ENCODE measurements at places on chromosomes 11 and 22.
A peak's percentile ranks its signal among the peaks of the same experiment; 100 is the strongest.

DNA sequence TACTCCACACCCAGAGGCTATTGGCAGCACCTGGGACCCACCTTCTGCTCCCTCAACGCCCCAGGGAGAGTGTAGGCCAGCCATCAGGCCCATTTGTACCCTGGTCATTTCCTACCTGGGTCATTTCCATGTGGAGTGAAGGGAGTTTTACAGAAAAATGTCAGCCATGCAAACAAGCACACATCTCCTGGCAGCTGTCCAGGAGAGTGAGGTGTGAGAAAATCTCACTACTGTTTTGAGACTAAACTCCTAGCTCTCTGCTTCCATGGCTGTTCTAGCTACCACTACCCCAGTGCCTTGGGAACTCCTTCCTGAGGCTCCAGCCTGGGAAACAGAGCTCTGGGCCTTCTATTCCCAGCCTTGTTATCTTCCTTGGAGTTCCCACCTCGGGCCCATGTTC is 2.8 kb upstream of the TMPRSS13 start:
- no peak for DNase-seq

DNA sequence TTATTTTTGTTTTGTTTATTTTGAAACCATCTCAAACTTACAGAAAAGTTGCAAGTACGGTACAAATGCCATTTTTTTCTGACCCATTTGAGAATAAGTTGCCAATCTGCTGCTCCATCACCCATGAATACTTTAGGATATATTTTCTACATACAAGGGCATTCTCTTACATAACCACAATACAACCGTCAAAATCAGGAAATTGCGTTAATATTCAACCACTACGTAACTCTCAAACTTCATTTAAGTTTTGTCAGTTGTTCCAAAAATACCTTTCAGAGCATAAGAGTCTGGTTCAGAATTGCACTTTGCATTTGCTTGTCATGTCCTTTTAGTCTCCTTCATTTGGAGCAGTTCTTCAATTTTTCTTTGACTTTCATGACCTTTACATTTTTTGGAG is 194.3 kb upstream of the BDNF start:
- no peak for DNase-seq

GRCh38 chr22:37167981-37168647 is 18.4 kb upstream of the IL2RB start:
- DNase-seq = no peak

- peak; percentile 99 for DNase-seq
Observed at GRCh38 chr11:83156144-83156995, 561 bp upstream of the PCF11 start.

DNA sequence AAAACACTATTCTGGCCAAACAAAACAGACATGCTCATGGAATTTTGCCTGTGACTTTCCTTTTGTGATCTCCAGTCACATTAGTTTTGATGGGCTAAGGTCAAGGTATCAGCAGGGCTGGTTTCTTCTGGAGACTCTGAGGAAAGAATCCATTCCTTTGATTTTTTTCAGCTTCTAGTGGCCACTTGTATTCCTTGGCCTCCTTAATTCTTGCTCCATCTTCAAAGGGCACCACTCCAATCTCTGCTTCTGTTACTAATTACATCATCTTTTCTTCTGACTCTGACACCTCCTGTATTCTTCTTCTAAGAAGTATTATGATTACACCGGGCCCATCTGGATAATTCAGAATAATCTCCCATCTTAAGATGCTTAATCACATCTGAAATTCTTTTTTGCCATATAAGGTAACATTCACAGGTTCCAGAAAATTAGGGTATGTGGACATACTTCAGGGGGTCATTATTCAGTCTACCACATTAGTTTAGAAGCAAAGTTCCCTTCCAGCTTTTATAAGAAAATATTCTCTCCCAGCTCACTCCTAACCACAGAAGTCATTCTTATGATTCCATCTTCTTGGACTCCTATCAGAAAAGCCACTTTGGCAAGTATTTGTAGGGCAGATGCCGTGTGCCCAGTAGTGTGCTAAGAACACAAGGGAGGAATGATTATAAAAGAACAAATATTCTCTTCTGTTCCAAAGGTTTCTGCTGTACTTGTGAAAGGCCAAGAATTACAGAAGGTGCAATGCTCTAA is 56.4 kb upstream of the FSHB start:
- no peak for DNase-seq

- DNase-seq = no peak
Observed at GRCh38 chr11:102476812-102477211, 24.2 kb upstream of the TMEM123 start.

GRCh38 chr11:113372309-113372708 is 15.3 kb upstream of the ANKK1 start:
- no peak for DNase-seq

DNA sequence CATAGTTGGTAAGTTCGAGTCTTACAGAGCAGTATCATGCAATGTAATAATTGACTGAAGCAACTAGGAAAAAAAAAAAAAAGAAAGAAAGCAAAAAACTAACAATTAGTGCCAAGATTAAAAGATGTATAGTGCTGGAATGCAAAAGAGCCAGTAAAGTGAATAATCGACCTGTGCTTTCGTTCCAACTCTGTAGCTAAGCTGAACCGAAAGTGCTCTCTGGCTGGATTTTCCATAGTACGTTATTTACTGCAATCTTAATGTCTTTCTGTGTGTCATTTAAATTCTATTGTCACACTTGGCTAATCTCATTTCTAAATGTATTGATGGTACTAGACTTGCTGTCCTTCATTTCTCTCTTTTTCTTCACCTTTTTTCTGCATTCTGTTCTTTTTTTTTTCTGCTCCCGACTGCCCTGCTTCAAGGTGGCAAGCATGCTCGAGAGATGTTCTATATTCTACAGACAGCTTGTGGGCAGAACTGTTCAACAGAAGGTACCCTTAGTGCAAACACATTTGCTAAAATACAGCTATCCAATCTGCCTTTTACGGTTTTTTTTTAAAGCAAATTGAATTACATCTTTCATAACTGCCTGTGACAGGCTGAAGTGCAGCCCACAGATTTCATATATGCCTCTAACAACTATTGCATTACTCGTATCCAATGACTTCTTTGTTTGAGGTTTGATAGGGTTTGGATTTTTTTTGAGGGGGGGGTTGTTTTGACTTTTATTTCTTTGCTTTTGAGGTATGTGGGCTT is 204.2 kb upstream of the MTNR1B start:
- DNase-seq = no peak

DNA sequence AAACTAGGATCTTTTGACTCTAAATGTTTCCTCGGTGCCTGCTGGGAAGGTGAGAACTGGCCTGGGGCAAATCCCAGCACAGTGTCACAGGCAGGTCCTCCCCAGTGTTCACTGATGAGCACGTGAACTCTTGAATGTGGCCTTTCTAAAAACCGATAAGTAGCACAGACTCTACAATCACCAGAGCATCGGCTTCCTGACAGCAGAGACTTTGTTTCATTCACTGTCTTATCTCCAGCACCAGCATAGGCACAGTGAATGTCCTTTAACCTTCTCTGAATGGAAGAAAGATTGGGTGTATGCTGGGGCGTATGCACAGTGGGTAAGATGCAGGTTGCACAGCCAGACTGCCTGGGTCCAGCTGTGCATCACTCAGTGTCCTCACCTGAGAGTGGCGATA is 59.3 kb upstream of the EIF3D start:
- no peak for DNase-seq

GRCh38 chr11:27217948-27218420 is 145.0 kb downstream of the CCDC34 start:
- DNase-seq = no peak

DNA sequence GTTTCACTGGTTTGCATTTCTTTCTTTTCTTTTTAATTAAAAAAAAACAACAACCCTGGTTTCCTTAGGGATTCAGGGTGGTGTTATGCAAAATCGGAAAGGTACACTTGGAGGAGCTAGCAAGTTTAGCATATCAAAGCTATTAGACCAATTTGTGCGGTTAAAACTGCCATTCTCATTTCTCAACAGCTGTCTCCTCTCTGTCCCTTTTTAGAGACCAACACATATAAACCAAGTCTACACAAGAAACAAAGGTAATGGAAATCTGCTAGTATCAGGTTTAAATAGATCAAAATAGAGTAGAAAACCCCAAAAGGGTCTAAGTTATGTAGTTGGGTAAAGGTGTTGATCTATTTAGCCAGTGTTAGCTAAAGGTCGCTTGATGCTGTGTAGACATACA is 1.7 kb upstream of the SESN3 start:
- no peak for DNase-seq

DNA sequence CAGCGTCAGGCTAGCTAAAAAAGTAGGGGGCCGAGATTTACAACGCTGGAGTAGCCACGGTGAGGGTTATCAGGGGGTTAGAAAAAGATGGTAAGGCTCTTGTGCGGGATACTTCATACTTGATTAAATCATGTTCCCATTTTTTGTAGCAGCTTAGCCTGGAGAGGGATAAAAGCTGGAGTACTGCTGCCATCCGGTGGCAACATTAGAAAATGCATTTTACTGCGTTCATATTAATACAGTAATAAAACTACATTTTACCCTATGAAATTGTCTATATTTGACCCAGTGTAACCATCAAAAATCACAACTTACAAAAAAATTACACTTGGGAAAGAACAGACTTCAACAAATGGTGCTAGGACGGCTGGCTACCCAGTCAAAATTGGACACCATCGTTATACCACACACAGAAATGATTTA is 17.3 kb downstream of the RPUSD4 start:
- DNase-seq = peak; percentile 4

GRCh38 chr22:46612341-46612903 is 7.8 kb upstream of the GRAMD4 start:
- no peak for DNase-seq

GRCh38 chr11:111441443-111441842 is 62.4 kb upstream of the POU2AF1 start:
- no peak for DNase-seq

GRCh38 chr22:19770349-19771220 is 10.0 kb downstream of the TBX1 start:
- no peak for DNase-seq

DNA sequence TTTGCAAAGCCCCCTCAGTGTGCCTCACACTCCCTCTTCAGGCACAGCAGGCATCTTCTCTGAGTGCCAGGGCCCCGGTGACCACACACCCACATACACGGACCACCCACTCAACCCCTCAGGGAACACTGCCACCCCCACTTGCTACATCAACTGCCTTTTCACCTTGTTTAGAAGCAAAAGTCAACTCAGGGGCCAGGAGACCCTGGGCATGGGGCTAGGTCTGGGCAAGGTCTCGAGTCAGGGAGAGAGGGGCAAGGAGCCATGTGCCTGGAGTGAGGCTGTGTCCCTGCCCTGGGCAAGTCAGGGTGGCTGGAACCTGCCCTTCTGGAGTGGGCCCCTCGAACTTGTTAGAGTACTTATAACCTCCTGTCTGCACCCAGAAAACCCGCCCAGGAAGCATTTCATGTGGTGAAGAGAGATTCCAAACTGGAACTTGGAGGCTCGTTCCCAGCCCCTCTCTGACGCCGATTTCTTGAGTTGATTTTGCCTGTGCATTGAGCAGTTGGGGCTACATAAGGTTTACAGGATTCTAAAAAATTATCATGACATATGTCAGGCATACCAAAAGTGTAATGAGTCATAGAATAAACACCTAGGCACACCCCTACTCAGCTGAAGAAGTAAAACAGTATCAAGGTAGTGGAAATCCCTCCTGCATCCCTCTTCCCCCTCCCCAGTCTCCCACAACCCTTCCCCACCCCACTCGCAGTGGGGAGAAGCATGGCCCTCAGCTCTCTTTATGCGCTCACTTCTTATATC is 74.3 kb downstream of the MYEOV start:
- no peak for DNase-seq

DNA sequence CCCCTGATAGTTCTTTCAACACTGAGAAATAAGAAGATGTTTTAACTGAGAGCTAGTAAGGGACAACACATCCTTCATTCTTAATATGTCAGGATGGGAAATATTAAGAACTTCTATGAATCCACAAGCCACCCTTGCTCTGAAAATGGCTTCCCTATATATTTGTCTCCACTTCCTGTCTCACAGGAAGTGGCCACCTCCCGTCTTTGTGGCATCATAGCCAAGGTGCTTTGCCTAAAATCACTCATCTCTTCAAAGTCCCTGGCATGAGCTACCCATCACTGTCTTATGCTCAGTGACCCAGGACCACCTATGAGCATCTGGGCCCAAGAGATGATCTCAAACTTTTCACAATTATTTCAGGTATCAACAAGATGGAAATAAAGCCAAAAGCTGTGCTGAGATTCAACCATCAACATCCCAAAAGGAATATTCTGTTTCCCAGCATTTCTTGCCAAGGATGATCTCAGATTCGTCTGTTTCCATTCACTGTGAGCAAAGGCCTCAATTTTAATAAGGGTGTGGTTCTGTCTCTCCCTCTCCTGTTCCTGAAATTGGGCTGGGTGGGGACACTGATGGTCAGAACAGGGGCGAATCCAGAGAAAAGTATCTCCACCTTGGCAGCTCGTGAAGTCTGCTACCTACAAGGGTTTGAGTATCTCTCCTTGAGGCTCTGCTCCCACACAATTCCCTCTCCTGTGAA is 493.9 kb downstream of the MN1 start:
- no peak for DNase-seq

DNA sequence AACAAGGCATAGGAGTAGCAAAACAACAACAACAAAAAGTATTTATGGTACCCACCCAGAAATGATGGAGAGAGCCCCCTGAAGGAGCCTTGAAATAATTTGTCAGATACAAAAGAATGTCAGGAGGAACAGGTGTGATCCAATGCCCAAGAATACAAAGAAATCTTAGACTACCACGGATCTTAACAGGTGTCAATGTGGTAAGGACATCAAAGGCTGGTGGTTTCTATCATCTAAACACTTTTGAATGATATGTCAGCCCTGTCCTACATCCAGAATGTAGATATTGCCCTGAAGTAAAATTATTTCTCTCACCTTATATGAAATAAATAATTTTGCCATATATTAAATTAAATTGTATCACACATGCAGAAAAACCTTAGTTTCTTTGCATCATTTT is 386.4 kb upstream of the ANO5 start:
- no peak for DNase-seq

DNA sequence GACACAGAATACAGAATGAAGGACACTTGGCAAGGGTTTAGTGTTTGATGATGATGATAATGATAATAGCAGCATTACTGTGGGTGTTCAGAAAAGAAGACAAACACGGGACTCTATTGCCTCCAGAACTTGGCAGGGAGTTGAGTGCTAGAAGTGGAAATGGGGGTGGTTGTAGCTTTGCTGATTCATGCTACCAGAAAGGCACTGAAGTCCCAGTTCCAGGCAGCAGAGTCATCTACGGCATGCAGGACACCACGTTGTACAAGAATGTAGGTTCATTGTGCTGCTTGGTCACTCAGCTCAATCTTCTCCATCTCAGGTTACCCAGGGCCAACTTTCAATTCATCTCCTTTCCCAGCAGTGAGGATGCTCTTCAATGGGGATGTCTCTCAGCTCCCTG is 115.7 kb downstream of the NTM start:
- no peak for DNase-seq

- no peak for DNase-seq
Observed at GRCh38 chr11:65917434-65918210, 1.2 kb downstream of the C11orf68 start.

GRCh38 chr11:27524155-27524554 is 17.6 kb upstream of the LIN7C start:
- no peak for DNase-seq
